ENCODE measurements at places on chromosomes 7 and 10.
A peak's percentile ranks its signal among the peaks of the same experiment; 100 is the strongest.

DNA sequence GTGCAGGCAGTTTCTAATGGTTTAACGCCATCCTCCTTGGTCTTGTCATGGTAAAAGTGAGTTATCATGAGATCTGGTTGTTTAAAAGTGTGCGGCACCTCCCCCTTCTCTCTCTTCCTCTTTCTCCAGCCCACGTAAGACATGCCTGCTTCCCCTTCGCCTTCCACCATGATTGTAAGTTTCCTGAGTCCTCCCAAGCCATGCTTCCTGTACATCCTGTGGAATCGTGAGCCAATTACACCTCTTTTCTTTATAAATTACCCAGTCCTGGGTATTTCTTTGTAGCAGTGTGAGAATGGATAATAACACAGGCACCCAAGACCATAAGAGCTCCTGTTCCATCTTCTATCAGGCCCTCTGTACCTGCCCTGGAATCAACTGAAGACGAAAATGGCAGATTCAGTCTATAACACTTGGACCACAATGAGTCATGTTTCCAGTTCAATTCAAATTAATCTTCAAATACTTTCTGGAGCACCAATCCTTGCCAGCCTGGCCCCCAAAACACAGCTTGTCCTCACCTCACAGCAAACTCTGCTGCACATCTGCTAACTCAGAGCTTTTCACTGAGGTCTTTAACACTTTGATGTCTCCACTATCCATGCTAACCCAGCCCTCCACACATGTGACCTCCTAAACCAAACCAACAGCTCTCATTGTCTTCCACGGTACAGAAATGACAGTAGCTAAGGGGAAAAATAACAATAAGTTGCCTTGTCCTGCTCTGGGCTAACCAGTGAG, 73.2 kb downstream of the SFMBT2 start:
- peak; percentile 33 for DNase-seq

DNA sequence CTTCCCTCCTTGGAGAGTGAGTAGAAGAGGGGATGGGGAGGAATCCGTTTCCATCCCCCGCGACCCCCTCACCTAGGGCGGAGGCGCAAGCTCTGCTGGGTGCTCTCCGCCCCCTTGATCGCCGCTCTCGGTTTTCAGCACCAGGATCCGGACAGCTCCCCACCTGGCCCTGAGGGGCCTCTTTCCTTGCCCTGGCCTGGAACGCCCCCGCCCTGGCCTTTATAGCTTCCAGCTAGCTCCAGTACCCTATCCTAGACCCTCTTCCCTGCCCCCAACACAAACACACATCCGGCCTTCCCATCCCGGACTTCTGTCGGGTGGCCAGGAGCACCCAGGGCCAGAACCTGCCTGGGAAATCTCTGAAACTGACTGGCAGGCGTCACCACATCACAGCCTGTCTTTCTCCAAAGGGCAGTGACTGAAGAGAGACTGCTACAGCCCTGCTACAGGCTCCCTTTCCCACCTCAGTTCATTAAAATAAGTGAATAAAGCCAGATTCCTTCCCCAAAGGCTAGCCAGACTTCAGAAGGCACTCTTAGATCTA, 72.3 kb upstream of the LEP start:
- DNase-seq = no peak

- DNase-seq = no peak
Measured at GRCh38 chr10:53325066-53325465, 552.5 kb upstream of the MBL2 start.

- DNase-seq = no peak
Measured at GRCh38 chr7:150389532-150389816, 10.3 kb downstream of the ZNF775 start.

- no peak for DNase-seq
Measured at GRCh38 chr10:125148528-125148927, 11.8 kb downstream of the CTBP2 start.

- no peak for DNase-seq
Measured at GRCh38 chr7:144777005-144777839, 58.6 kb downstream of the TPK1 start.

DNA sequence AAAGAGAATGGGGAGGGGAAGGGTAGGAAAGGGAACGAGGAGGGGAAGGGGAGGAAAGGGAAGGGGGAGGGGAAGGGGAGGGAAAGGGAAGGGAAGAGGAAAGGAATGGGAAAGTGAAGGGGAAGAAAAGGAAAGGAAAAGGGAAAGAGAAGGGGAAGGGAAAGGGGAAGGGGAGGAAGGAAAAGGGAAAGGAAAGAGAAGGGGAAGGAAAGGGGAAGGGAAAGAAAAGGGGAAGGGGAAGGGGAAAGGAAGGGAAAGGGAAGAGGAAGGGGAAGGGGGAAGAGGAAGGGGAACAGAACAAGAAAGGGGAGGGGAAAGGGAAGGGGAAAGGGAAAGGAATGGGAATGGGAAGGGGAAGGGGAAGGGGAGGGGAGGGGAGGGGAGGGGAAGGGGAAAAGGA, 352.1 kb downstream of the PARD3 start:
- no peak for DNase-seq

- DNase-seq = no peak
Measured at GRCh38 chr7:102872460-102872859, 40.3 kb upstream of the LRRC17 start.

- no peak for DNase-seq
Measured at GRCh38 chr7:25503306-25503705, 275.0 kb upstream of the NPVF start.

GRCh38 chr10:12510501-12510941, 161.2 kb downstream of the CAMK1D start:
- DNase-seq = no peak

GRCh38 chr7:43463401-43463980, 119.4 kb upstream of the STK17A start:
- no peak for DNase-seq

GRCh38 chr10:126041804-126042231, 145.5 kb downstream of the FANK1 start:
- DNase-seq = peak; percentile 83

GRCh38 chr7:71157757-71158156, 25.8 kb downstream of the GALNT17 start:
- no peak for DNase-seq

- DNase-seq = no peak
Measured at GRCh38 chr10:120012566-120012965, 120.0 kb downstream of the SEC23IP start.

DNA sequence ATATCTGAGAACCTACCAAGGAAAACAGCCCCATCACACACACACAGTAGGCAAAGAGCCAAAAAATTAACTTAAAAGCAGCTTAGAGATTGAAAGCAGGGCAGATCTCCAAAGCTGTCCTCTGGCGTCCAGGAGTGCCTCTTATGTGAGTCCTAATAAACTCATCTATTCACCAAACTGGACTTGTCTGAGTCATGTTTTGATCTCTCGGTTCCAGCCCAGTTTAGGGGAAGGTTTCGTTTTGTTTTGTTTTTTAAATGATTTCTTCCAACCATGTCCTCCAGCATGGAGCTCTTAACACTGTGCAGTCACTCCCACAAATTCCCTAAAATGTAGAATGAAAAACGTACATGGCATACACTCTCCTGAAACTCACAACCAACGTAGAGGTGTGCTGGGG, 6.7 kb upstream of the PRSS37 start:
- no peak for DNase-seq

DNA sequence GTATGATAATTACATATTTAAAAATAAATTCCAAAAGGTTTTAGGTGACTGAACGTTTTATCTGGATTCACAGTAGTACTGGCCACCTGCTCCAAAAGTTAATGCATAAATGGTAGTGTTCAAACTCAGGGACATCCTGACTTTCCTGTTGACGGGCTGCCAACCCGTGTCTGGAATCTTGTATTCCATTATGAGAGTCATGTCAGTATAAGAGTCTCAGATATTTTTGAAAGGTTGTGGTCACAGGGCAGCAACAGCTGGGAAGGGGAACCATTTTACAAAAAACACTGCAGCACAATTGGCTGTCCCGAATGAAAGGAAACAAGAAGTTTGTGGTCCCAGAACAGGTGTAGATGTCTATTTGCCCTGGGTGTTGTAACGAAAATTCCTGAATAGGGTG, 2.8 kb downstream of the TDRD1 start:
- DNase-seq = no peak

- peak; percentile 16 for DNase-seq
Measured at GRCh38 chr10:76632767-76633051, 1004.9 kb downstream of the KCNMA1 start.

DNA sequence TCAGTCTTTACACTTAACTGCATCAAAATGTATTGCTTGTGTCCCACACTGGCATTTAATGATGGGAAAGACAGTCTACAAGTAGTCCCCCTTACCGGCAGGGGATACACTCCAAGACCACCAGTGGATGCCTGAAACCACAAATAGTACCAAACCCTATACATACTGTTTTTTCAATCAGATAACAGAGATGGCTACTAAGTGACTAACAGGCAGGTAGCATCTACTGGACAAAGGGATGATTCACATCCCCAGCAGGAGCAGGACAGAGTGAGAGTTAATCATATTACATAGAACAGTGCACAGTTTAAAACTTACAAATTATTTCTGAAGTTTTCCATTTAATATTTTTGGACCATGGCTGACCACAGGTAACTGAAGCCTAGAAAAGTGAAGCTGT, 13.2 kb downstream of the TMEM243 start:
- DNase-seq = no peak

DNA sequence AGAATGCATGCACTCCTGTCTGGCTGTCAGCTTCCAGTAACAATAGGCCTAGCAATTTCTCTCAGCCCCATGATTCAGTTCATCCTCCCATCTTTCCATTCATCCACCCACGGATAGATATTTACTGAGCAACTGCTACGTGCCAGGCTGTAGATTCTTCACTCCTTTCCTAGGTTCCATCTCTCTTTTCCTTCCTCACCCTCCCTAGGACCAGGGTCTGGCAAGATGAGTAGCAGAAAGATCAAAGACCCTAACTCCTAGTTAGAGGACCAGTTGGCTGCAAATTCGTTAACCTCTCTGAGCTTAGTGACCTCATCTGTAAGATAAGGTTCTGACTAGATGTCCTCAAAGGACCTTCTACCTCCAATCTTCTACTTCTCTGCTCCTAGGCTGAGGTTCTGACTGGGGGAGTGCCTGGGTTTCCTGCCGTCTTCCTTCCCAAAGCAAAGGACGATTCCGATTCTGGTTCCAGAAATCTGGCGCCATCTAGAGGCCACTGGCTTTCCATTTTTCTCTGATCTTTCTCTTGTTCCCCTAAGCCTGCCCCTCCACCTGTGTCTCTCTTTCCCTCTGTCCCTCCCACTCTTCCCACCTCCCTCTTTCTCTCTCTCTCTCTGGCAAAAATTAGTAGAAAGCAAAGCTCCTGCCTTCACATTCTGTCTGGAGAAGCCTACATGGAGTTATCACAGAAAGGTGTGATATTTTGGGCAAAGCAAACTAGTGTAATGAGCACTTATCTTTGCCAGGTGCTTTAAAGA, 26.2 kb downstream of the TBATA start:
- peak; percentile 75 for DNase-seq

- DNase-seq = peak; percentile 20
Measured at GRCh38 chr7:39592586-39592985, 26.4 kb downstream of the YAE1 start.

DNA sequence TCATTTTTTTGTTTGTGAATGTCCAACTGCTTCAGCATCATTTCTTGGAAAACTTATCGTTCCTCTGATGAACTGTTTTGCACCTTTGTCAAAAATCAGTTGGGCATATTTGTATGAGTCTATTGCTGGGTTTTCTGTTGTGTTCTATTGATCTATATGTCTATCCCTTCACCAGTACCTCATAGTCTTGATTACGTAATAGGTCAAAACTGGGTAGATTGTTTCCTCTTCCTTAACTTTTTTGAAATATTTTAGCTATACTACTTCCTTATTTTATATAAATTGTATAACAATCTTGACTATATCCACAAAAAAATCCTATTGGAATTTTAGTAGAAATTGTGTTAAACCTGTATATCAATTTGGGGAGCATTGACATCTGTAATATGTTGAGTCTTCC, 104.1 kb upstream of the PALS2 start:
- no peak for DNase-seq

DNA sequence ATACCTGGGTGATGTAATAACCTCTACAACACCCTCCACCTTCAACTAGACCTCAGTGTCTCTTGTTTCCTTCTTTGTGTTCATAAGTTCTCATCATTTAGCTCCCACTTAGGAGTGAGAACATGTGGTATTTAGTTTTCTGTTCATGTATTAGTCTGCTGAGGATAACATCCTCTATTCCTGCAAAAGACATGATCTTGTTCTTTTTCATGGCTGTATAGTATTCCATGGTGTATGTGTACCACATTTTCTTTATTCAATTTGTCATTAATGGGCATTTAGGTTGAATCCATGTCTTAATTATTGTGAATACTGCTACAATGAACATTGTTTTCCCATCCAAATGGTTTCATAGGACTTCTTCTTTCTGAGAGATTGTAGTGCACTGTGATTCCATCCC, 135.7 kb downstream of the MBL2 start:
- DNase-seq = no peak

- no peak for DNase-seq
Measured at GRCh38 chr7:69742237-69742636, 144.0 kb downstream of the AUTS2 start.

DNA sequence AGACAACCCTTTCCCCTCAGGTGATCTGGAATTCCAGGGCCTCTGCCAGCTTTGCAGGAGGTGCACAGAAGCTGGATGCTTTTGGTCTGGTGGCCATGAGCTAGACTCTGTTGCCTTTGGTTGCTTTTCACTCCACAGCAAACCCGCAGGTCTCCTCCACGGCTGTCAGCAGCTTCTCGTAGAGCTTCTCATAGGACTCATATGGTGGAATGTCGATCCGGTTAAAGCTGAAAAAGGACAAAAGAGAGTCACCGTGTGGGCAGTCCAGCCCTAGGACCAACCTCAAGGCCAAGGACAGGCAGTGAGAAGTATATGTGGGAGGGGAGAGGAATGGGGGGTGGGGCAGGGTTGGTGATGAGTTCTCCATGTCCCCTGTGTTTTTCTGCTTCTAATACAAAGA, 113.5 kb downstream of the SMURF1 start:
- no peak for DNase-seq

GRCh38 chr10:69800109-69800508, 1.6 kb upstream of the COL13A1 start:
- peak; percentile 15 for DNase-seq

- DNase-seq = no peak
Measured at GRCh38 chr7:98974906-98975816, 96.8 kb downstream of the TRRAP start.

GRCh38 chr7:128402356-128402755, 7.4 kb downstream of the IMPDH1 start:
- no peak for DNase-seq
